ENCODE measurements at places on chromosomes 13 and 19.

DNA sequence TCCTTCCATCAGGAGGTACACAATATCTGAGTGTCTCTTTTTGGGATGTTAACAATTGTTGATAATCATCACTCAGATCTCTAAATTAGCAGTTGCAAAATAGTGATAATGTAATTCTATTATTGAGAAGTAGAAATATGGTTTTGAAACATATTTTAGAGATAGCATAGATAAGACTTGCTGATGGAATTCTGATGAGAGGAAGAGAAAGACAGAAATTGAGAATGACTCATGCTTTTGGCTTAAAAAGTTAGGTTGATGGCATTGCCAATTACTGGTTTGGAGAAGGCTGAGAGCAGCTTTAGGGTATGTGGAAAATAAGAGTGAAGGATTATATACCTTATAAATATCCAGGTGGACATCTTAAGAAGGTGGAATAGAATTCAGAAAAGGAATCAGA, 106.4 kb upstream of the EDNRB start:
- no peak for DNase-seq

DNA sequence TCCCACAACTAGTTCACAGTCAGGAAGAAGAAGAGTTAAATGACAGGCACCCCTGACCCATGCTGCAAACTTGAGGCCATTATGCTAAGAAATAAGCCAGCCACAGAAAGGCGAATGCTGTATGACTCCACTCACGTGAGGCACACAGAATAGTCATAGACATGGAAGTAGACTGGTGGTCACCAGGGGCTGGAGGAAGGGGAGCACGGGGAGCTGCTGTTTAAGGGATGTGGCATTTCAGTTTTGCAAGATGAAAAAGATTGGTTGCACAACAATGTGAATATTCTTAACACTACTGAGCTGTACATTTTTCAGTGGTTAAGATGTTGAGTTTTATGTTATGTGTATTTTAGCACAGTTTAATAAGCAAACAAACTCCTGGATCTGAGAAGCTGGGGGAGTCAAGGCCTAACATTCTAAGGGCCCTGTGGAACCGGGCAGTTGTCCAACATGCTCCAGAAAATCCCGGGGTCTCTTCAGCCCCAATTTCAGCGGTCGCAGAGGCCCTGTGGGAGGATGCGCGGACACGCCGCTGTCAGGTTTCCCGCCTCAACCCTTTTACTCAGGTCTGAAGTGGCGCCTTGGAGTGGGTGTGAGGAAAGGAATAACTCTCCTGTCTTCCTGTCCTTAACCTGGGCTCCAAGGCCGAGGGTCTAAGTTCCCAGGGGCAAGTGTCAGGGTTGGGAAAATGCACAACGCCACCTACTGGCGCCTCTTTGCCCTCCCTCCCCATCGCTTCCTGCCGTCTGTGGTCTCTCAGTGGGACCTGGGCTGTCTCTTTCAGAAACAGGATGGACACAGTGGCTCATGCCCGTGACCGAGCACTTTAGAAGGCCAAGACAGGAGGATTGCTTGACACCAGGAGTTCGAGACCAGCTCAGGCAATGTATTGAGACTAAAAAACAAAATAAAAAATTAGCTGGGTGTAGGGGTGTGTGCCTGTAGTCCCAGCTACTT, 4.4 kb upstream of the TMEM272 start:
- peak; percentile 38 for DNase-seq

GRCh38 chr19:31173991-31174390, 175.2 kb downstream of the TSHZ3 start:
- no peak for DNase-seq

DNA sequence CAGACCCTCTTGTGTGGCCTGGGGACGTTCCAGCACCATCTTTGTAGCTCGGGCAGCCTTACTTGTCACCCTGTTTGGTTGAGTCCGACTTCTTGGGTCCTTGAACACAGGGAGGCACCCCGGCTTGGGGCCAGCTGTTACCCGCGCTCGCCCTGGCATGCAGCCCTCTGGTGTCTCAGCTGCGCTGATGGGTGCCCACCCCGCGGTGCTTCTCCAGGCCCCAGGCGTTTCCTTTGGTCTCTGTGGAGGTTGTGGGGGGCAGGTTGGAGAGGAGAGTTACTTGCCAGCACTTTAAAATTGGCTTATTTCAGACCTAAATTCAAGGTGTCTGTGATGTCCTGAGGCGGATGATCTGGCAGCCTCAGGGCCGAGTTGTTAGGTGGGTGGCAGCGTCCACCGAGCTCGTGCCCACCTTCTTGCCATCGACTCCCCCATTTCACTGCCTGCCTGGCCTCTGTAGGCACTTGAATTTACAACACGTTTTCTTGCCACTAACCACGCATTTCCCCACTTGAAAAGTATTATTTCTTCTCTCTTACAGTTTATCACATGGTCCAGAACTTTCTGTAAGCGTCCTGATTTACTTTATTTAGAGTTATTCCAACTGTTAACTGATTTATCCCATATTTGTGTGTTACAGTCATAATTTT, 16.9 kb downstream of the UBAC2 start:
- no peak for DNase-seq

DNA sequence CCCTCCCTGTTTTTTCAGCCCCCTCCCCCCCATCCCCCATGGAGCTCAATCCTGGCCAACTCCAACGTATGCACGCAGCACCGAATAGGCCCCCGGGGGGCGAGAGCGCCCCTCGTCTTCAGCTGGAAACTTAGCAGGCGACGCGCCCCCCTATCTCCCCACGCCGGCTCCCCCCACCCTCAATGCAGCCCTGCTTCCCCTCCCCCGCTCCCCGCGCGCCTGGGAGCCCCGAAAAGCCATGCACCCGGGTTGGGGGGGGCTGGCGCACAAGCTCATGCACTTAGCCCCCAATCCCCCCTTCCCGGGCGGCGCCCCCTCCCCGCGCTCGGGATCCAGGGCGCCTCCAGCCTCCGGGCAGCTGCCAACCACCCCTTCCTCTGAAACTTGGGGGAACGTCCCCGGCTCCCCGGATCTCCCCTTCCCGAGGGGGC, 508 bp downstream of the ZBTB7A start:
- DNase-seq, result no peak

DNA sequence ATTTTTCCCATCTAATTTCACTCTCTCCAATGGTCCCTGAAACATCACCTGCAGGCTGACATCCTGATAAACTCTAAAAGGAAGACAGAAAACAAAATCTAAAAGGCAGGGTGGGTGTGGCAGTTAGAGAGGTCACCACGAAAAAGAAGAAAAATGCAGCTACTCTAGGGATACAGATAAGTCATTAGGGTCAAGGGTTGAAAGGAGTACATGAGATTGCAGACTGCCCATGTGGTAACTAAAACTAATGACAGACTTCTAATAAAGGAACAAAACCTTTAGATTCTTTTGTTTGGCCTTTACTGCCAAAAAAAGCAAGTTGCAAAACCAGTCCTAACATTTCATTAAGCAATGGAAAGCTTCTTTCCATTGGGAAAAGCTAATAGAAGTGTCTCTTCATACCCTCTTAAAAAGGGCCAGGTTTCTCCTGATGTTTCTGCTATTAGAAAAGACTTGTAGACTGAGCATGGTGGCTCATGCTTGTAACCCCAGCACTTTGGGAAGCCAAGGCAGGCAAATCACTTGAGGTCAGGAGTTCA, 31.0 kb downstream of the THSD1 start:
- no peak for DNase-seq

- DNase-seq, result no peak
Observed at GRCh38 chr19:20664901-20665781, 3.8 kb upstream of the ZNF626 start.

Data from GM12892 (cell line).